ENCODE measurements at places on chromosomes 13 and 19. TPM values are rescaled to one million over a fixed set of nuclear protein-coding genes. Genes with fewer than 3 reads are reported as not detected.

DNA sequence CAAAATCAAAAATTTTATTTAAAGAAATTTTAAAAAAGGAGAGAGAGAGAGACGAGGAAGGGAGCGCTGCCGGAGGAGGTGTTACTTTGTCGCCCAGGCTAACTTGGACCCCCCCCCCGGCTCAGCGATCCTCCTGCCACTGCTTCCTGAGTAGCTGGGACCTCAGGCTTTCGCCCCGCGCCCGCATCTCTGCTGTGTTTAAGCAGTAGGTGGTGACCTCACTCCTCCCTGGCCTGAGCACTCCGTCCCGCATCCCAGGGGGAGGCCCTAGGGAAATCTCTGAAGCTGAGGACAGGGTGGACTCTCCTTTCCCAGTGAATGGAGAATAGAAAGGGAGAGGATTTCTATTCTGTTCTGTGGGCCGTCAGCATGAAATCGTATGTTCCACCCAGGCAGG, 485 bp upstream of the ZNF845 start:
- DNase-seq: no peak

DNA sequence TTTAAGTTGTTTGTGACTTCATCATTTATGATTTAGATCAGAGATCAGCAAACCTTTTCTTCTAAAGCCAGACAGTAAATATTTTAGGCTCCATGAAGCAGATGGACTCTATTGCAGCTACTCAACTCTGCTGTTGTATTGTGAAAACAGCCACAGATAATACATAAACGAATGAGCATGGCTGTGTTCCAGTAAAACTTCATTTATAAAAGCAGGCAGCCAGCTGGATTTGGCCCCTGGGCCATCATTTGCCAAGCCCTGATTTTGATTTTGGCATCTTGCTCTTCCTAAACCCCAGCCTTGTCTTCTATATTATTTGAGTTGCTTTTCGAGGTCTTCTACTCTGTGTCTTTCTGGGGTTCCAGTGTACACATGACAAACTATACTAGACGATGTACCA, 41.3 kb downstream of the RNASEH2B start:
- DNase-seq: no peak

- no peak for DNase-seq
Observed at GRCh38 chr19:6610934-6611852, 20.2 kb upstream of the CD70 start.

DNA sequence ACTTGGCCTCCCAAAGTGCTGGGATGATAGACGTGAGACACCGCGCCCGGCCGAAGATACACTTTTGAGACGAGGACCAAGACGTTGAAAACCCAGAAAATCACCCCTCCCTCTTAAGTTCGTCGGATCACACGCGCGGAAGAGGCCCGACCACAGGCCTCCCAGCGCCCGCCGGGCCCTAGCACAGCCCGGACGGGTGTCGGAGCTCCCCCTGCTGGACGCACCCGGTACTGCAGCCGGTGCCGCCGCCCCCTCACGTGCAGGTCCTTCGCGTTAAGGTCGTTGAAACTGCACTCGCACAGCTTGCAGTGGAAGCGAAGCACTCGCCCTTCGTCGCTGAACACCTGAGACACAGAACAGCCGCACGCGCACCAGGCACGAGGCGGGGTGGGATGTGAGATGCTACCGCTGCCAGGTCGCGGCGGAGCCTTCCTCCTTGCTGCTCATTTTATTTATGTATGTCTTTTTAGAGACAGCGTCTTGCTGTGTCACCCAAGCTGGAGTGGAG, 35.7 kb upstream of the MATK start:
- DNase-seq: no peak

DNA sequence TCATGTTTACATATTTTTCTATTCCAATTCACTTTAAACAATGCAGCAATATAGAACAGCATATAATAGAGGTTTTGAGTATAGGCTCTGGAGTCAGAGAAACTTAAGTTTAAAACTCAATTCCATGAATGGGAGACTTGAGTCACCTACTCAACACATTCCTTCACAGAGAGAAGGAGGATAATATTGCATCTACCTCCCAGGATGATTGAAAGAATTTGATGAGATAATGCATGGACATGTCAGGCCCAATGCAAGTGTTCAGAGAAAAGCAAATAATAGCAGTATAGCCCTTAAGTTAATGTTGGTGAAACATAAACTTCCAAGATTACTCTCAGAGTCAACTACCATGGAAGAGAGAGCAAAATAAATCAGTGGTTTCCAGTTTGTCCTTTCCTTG, 170.2 kb downstream of the DCLK1 start:
- DNase-seq: no peak

DNA sequence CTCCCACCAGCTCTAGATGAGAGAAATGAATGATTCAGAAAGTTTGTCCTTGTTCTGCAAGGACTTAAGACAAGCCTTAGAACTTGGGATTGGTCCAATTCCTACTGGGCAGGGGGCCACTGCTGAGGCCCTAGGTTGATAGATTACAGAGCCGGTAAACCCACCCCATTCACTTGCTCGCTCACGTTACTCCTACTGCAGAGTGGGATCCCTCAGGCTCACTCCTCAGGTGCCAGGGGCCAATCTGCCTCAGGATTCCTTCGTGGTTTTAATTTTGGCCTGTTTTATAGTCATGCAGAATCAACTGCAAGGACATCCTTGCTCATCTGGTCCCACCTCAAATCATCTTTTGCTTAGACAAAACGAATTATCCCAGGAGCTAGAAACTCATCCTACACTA, 59.0 kb downstream of the SERP2 start:
- DNase-seq: no peak

GRCh38 chr19:54521022-54521859, 18.6 kb downstream of the LAIR2 start:
- DNase-seq: no peak

GRCh38 chr13:45341799-45342500, 967 bp upstream of the TPT1 start:
- DNase-seq: no peak

- DNase-seq: no peak
Observed at GRCh38 chr13:37179645-37180044, 74.2 kb upstream of the CSNK1A1L start.

DNA sequence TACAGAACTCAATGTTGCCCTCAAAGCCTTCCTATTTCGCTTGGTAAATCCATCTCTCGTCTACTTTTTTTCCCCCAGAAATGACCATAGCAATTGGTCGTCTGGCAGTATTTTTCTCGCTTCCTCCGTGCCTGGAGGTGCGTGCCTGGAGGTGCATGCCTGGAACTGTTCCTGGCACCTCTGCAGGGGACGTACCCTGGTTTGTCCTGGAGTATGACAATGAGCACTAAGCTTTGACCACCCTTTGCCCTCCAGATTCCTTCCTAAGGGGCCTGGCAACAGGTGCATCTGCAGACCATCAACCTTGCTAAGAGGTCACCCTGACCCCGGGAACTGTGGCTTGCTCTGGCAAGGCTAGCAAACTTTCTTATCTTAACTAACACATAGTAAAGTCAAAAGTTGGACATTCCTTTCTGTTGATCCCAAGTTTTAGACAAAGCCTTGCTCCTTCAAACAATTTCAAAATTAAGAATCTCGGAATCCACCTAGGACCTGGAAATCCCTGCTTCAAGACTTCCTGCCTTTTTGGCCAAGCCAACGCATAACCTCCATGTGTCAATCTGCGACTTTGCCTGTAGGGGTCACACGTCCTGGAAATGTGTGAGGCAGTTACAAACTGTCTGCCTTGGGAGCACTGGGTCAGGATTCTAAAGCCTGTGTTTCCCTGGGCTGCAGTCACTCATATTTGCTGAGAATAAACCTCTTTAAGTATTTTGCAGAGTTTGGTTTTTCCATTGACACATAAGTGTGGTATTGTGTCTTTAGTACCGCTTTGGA, 28.8 kb upstream of the TUBGCP3 start:
- DNase-seq: no peak

- DNase-seq: no peak
Observed at GRCh38 chr13:100875392-100876043, 200.9 kb upstream of the TMTC4 start.

- no peak for DNase-seq
Observed at GRCh38 chr19:19418555-19419260, 13.2 kb downstream of the GATAD2A start.

GRCh38 chr19:17654993-17655392, 33.2 kb downstream of the UNC13A start:
- DNase-seq: no peak

DNA sequence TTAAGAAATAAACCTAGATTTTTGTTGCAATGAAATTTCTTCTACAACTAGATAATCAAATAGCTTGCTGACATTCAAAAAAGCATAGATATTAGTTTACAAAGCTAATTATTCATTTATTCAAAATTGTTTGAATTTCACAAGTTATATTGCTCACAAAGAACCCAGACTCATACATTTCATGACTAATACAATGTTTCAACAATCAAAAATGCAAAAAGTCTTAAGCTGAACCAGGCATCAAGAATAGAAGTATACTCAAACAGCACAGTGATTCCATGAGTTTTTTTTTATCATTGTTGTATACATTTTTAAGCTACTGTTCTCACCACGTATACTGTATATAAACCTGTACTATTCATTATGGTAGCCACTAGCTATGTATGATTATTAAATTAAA, 51.0 kb downstream of the DIAPH3 start:
- no peak for DNase-seq

DNA sequence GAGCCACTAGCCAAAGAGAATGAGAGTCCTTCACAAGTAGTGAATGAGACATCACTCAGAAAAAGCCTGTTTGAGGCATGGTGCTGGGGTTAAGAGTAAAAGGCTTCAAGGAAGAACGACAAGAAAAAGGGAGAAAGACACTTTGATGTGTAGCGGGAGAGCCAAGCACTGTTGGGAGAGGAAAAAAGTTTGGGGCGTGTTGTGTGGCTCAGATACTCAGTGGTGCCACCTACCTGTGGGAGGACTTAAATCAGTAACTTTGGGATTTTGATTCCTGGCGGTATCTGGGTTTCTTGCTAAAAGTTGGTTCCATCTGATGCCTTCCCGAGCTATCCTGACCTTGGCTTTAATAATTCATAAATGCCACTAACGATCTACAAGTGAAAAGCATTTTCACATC, 12.3 kb downstream of the ELSPBP1 start:
- DNase-seq: no peak

- no peak for DNase-seq
Observed at GRCh38 chr13:74270018-74270417, 135.8 kb upstream of the KLF12 start.

DNA sequence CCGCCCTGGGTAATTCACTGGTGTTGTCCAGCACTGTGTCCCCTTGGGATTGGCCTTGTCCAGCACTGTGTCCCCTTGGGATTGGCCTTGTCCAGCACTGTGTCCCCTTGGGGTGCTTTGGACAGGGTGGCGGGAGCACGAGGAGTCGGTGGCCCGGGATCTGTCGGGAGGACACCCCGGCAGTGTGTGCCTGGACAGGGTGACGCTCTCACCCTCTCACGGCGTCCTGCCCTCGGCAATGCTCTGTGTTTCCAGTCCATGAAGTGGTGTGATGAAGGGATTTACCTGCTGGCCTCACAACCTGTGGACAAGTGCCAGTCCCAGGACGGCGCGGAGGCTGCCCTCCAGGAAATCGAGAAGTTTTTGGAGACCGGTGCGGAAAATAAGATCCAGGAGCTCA, 29.9 kb upstream of the F7 start:
- DNase-seq: no peak

DNA sequence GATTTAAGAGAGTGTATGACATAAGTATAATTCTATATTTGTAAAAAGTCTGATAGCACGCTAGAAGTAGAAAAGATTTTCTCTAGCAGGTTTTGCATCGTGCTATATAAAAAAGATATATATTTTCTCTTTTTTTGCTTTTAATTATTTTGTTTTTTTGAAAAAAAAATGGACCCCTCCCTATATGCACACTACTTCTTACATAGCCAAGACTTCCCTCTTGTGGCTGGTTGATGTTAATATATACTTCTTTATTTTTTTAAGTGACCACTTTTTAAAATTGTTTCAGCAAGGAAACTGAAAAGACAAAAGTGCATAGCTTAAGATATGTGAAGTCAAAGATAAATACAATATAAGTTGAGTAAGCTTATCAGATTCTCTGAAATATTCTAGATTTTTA, 1202.8 kb downstream of the DIAPH3 start:
- DNase-seq: no peak

DNA sequence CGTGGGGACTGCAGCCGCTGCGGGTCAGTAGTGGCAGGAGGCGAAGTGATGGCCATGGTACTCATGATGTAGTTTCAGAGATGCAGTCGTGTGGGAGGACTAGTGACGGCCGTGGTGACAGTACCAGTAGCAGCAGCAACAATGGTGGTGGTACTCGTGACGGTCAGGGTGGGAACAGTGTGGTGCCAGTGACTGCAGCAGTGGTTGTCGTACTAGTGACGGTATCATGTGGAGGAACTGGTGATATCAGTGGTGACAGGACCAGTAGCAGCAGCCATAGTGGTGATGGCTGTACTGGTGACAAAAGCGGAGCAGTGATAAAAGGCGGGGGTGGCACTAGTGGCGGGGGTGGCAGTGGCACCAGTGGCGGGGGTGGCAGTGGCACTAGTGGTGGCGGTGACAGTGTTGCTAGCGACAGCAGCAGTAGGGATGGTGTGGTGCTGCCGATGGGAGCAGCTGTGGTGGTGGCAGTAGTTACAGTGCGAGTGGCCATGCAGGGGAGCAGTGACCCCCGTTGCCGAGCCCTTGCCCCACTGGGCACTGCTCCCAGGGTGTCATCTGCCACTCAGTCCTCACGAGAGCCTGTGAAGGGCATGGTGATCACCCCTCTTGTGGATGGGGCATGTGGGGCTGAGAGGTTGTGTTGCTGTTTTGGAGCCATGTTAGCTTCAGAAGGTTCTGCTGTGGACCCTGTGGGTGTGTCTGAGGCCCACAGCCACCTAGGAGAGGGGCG, 22.7 kb downstream of the ADPRHL1 start:
- DNase-seq: no peak

DNA sequence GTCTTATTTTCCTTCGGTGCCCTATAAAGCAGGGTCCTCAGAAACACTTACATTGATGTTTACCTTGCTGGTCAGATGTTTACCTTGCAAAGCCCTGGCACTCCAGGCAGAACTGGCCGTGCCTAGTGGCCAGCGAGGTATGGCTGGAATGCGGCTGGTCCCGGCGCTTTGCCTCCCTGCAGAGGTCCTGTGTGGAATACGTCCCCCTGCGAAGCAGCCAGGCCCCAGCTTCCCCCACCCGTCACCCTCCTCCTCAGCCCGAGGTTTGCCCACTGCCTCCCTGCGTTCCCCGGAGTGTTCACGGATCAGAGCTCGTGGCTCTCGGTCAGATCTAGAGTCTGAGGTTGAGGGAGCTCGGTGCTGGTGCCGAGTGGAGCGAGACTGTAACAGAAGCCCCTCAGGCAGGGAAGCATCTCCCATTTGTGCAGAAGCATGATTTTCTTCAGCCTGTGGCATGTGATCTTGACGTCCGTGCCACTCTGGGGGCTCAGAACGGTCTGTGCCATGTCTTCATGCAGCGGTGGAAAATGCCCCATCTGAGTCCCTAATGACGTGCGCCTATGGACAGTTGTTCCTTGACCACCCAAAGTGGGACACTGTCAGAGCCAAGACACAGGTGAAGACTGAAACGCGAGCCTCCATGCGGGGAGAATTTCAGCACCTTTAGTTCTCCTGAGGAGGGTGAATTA, 54.8 kb upstream of the SOX1 start:
- DNase-seq: no peak

- DNase-seq: no peak
Observed at GRCh38 chr13:107450931-107451330, 764.4 kb downstream of the LIG4 start.

The KCNN1 gene
- 0.79 TPM for total RNA-seq

The CEP89 gene
- 13.9 TPM for total RNA-seq

The NXNL1 gene
- total RNA-seq: not detected

The LRG1 gene
- total RNA-seq: 3.9 TPM

The TMC4 gene
- total RNA-seq: 15.4 TPM

The KL gene
- total RNA-seq: 6.0 TPM

The ZNF880 gene
- 50.1 TPM for total RNA-seq

The MED4 gene
- 52.4 TPM for total RNA-seq

The BRSK1 gene
- 9.7 TPM for total RNA-seq

All from urinary bladder (tissue), 4 donors.